ENCODE measurements at places on chromosomes 3 and 15. TPM values are rescaled to one million over a fixed set of nuclear protein-coding genes. Genes with fewer than 3 reads are reported as not detected.

The AGBL1 gene
- total RNA-seq, result not detected

The CRYBG3 gene
- 4.2 TPM for total RNA-seq

The RARRES1 gene
- not detected for total RNA-seq

The CIB2 gene
- total RNA-seq, result 1.8 TPM

The NANOGP8 gene
- not detected for total RNA-seq

The CLDN1 gene
- not detected for total RNA-seq

The PAK6 gene
- total RNA-seq, result 0.28 TPM

The ARGFX gene
- total RNA-seq, result not detected

The CCR9 gene
- 2.1 TPM for total RNA-seq

The MAP3K13 gene
- total RNA-seq, result 7.7 TPM

The ARIH2 gene
- 162 TPM for total RNA-seq

The PLSCR5 gene
- total RNA-seq, result not detected

GRCh38 chr3:54641226-54642014 lies 286.4 kb downstream of the LRTM1 start:
- no peak for DNase-seq

DNA sequence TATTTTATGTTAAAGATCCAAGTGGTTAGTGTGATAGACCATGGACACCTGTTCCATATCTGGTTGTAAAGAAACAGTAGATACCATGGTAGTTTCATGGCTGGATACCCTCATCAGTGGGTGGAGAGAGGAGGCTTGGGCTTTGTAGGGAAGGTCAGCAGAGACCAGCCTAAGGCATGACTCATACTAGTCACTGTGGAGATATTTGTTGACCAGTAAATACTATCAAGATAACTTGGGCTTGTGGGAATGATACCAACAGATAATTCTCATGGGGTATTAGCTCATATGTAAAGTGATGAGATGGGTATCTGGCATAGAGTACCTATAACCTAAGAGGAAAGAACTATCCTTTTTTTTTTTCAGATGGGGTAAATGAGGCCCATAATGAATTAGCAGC lies 354.5 kb downstream of the CACNA2D3 start:
- DNase-seq, result no peak

DNA sequence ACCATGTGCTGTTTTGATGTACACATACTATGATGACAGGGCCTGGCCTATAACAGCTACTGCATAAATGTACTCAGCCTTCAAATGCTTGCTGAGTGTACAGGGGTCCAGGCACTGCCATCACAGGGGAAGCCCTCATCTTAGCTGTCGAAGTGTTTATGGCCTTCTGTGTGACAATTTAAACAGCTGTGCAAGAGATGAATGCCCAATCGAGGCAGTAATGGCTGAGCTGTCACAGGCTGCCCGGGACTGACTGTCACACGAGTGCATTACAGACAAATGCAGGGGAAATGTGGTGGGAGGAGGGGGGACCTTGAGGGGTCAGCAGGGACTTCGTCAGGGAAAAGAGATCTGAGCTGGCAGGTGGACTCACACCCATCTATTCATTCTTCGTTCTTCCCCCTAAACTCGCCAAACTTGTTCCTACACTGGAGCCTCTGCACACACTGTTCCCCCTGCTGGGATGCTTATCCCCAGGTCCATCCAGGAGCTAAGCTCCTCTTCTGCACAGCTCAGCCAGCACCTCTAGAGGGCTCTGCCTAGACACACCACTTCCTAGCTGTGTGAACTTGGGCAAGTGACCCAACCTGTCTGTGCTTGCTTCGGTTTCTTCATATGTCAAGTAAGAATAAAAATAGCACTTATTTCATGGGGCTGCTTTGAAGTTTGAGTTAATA lies 156.2 kb upstream of the IQSEC1 start:
- no peak for DNase-seq

- peak; percentile 87 for DNase-seq
Observed at GRCh38 chr3:113051302-113051711, 60.5 kb downstream of the GTPBP8 start.

DNA sequence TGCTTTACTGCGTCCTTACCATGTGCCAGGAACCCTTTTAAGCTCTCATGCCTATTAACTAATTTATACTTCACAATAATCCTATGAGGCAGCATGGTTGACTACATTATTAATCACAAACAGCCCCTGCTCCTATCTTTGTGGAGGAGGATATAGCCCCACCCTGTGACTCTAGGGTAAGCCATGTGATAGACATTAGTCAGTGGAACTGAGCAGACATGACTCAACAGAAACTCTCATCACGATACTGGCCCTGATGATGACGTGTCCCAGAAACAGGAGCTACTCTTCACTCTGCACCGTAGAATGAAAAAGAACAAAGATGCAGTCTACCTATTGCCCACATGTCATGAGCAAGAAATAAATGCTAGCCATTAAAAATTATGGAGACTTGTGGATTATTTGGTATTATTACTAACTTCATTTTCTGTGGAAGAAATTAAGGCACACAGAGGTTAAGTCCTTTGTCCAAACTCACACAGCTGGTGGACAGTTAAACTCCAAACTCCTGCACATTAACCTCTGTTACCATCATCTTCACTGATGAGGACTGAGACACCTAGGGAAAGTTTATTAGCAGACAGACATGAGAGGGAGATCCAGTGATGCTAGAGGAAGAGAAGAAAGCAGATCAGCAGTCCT lies 51.2 kb downstream of the CFAP20DC start:
- no peak for DNase-seq

DNA sequence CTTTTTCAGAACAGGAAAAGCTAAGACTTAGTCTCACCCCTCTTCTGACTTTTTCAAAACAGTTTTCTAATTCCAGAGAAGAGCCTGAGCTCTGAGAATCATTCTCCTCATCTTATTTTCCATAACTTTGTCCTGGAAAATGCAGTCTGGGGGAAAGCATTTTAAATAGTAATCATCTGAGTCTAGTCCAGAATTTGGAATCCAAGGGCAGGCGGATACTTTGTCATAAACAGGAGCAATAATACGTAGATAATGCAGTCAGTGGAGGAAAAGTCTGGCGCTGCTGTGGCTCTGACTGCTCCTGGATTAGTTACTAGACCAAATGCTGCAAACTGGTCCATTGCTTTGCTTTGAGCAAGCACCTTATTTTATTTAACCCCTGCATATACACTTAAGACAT lies 285.0 kb downstream of the THSD4 start:
- DNase-seq, result no peak

- DNase-seq, result no peak
Observed at GRCh38 chr15:60633426-60633968, 154.6 kb upstream of the ICE2 start.

DNA sequence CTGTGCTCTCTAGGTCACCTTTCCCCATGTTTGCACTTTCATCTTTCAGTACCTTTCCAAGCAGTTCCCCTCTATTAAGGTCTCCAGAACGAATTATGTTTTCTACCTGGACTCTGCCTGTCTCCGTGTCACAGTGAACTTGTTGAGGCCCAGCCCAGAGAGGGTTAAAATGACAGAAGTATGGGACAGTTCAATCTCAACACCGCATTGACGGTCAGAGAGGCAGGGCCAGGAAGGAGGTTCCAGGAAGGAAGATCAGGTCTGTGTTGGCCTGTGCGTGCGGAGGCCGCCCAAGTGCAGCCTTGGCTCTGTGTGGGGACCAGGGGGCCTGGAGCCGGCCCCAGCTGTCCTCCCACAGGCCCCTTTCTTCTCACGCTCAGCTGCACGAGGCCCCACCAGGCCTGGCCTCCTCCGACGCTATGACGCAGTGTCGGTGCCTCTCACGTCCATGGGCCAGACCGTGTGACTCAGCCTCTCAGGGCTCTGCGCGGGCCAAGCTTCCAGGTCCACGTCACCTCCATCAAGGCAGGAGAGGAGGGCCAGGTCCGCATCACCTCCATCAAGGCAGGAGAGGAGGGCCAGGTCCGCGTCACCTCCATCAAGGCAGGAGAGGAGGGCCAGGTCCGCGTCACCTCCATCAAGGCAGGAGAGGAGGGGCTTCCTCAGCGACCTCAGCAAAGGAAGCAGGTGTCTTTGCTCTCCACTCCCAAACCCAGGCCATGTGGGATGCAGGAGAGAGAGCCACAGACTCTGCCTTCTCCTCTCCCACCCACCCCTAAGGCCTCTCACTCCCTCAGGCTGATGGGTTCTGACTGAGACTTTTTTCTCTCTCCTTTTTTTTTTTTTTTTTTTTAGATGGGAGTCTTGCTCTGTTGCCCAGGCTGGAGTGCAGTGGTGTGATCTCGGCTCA lies 83.1 kb downstream of the CPN2 start:
- no peak for DNase-seq

DNA sequence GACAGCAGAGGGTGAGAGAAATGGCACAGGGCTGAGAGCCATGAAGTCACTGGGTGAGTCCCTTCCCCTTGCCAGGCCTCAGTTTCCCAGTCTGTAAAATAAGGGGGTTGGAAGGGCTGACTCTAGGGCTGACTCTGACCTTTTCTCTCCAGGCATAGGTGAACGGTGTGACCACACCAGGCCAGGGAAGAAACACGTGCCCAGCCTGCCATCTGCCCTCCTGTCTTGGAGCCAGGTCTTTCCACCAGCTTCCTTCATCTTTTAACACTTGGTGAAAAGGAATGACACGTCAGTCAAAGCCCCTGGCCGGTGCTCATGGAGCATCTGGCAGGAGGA lies 74.4 kb downstream of the CPN2 start:
- no peak for DNase-seq

DNA sequence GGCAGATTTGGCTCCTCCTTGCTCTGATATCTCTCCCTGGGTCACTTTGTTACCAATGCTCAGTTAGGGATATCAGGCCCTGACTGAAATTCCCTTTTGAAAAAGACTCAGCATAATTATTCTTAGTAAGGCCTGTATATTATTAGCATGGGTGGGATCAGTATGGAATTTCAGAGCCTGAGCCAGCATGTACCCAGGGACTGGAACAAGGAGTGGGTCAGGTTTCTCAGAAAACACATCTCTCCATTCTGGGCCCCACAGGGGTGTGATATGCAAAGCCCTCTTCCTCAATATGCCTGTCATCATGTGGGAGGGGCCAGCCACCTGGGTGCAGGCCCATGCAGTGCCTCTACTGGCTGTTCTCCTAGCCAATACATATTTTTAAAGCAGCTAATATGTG lies 423.2 kb downstream of the EPHB1 start:
- no peak for DNase-seq

DNA sequence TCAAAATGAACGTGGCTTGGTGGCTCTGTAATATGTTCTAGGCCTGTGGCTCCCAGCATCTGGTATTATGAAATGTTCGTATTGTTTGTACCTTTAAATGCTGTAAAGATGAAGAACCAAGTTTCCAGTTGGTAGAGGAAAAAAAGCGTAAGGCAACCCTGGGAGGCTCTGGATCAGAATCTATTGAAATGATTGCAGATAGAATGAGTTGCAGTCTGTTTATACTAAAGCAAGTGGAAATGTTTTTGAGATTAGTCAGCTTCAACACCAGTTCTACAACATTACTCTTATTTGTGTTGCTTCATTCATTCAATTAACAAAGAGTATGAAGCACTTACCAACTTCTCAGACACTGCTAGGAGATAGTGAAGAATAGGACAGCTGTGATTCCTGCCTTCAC lies 5.3 kb downstream of the ARL6IP5 start:
- no peak for DNase-seq

DNA sequence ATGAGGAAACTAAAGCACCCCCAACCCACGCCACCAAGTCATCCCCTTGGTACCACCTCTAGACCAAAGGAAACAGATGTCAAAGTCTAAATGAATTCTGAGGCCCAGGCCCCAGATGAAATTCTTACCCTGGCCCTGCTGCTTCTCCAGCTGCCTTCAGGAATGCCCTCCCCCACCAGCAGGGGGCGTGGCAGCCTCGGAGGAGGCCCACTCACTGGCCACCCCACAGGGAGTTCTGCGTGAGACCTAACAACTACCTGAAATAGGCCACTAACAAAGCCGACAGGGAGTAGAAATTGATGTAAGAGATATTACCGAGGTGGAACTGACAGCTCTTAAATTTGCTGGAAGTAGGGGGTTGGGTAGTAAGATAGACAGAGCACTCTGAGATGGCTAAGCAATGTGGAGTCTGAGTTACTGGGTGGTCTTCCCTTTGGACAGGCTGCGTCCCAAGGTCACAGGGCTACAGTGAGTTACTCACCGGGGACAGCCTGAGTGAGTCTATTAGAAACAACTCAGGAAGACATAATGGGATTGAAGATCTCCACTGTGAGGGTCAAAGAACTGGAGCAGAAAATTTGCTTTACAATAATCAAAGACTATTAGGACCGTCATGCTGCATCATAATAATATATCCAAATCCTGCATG lies 240.7 kb downstream of the SHOX2 start:
- no peak for DNase-seq

GRCh38 chr15:72237029-72237852 lies 6.3 kb upstream of the PKM start:
- DNase-seq, result no peak

DNA sequence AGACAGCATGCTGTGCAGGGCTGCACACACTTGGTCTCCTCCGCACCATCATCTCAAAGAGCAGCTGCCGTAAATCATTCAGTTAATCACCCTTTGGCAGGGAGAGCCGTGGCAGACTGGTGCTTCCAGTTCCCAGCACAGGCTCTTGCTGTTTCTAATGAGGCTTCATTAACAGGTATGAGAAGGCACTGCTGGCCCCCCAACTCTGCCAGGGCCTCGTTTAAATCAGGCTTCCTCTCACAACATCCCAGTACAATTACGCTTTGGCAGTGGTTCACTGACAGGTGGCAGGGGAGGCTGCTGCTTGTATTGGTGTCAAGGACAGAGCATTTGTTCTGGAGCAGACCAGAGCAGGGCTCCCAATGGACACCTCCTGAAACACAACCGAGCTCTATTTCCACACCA lies 77.1 kb downstream of the BFSP2 start:
- no peak for DNase-seq

GRCh38 chr3:172749230-172749965 lies 1.1 kb upstream of the ECT2 start:
- no peak for DNase-seq

DNA sequence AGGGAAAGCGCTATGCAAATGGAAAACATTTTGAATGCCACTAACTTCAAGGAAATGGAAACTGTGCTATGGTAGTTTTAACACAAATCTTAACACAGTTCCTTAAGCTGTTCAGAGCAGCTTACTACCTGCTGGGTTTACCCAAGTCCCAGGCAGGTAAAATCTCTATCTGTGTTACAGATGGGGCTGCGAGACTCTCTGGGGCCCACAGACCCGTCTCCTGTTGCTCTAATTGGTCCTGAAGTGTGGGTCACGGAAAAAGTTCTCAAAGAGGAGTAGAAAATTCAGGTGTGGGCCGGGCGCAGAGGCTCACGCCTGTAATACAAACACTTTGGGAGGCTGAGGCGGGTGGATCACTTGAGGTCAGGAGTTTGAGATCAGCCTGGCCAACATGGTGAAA lies 16.9 kb upstream of the ZFYVE19 start:
- no peak for DNase-seq

- no peak for DNase-seq
Observed at GRCh38 chr3:9994086-9994844, 7.6 kb upstream of the EMC3 start.

- DNase-seq, result no peak
Observed at GRCh38 chr3:18481946-18482548, 56.9 kb upstream of the SATB1 start.

DNA sequence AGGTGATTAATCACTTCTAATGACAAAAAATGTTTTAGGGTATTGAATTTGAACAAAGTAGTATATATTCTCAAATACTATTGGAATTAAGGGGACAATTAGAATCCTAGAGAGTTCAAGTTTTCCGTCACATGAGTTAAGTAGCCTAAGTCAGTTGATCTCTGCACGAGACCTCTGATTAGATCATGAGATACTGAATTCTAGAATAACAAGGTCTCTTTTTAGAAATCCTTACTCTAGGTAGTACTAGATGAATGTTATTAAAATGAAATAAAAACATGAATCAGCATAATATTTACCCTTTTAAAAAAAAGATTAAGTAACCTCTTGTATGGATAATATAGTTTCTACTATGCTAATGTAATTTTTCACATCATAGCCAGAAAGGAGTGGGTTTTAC lies 43.4 kb downstream of the MYO5A start:
- no peak for DNase-seq

Measured in T-cell (primary cell).